Activated naive CD4-positive, alpha-beta T cell treated with anti-CD3 and anti-CD28 coated beads, Interleukin-2, amount 10 ng/mL, durations not matched to agents 7 days and 5 days (primary cell): ENCODE measurements at places on chromosomes 4 and X.

DNA sequence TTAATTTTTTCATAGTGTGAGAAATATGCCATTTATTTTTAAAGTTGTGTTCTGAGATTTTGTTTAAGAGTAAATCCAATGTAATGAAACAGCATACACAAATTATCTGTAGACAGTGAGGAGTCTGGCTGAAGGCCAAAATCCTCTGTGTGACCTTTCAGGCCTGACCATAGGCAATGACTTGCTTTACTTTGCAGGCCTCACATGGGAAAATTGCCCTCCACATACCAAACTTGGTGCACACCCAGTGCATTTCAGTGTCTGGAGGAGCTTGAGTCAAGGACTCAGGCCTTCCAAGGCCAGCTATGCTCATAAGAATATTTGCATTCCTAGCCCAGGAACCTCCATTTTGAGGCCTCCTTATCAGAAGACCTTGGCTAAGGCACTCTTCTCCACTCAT, 430.1 kb downstream of the GABRG1 start:
- no peak for DNase-seq

- DNase-seq: no peak
Measured at GRCh38 chrX:149641835-149642234, 10.2 kb upstream of the TMEM185A start.

GRCh38 chr4:78542373-78542772, 9.2 kb upstream of the ANXA3 start:
- DNase-seq: no peak

- no peak for DNase-seq
Measured at GRCh38 chrX:8254401-8254800, 83.3 kb upstream of the VCX2 start.

DNA sequence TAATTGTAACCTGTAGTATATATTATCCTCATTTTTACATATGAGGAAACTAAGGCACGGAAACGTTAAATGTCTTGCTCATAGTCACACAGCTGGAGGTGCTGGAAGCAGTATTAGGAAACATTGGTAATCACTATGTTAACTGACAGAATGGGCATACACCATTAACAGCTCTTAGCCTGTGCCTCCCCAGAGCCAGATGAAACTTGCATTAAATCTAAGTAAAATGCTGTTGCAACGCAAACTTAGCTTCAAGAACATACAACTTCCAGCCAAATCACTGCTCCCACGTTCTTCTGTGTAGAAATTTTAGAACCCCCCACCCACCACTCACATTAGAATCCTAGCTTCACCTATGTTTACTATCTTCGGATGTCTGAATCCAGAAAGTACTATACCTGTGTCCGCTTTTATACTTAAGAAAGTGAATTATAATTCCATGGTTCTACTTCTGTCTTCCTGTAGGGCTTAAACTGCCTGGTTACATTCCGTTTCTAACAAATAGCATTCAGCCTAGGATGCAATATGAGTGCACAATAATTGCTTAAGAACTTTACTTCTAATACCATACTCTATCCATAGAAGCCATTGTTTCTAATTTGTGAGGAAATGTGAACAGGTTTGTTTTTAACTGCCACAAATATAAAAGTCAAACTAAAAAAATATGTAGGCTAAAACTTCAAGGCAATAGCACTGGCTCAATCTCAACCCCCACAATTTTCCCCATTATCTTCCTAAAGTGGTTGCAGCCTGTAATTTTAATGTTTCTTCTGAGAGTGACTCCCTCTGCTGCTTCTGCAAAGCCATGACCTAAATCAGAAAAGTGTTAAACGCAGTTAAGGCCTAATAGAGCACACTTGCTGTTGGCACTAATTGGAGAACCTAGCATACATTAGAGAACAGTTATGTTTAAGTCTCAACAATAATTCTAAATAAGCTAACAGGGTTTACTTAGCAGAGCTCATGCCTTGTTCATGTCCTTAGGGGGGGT, 4.4 kb downstream of the UNC5C start:
- DNase-seq: no peak

DNA sequence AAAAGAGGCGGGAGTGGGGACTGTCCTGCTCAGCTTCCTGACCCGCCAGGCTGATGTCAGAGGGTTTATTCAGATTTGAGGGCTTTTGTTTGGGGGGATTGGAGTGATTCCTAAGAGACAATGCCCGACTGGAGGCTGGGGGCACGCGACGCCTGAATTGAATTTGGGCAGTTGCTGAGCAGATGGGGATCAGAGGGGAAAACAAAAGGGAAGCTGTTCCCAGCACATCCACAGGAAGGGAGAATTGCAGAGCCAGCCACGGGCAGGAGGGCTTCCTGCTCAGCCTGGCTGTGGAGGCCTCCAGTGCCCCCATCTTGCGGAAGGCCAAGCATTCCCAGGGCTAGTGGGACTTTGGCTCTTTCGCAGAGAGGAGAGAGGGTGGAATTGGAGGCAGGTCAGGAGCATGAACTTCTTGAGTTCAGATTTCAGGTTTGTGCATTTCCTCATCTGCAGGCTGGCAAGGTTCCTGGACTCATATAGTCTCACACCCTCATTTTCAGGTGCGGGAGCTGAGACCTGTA, 162.8 kb downstream of the NHS start:
- DNase-seq: no peak

GRCh38 chr4:83389037-83389720, 54.5 kb upstream of the HPSE start:
- DNase-seq: no peak

DNA sequence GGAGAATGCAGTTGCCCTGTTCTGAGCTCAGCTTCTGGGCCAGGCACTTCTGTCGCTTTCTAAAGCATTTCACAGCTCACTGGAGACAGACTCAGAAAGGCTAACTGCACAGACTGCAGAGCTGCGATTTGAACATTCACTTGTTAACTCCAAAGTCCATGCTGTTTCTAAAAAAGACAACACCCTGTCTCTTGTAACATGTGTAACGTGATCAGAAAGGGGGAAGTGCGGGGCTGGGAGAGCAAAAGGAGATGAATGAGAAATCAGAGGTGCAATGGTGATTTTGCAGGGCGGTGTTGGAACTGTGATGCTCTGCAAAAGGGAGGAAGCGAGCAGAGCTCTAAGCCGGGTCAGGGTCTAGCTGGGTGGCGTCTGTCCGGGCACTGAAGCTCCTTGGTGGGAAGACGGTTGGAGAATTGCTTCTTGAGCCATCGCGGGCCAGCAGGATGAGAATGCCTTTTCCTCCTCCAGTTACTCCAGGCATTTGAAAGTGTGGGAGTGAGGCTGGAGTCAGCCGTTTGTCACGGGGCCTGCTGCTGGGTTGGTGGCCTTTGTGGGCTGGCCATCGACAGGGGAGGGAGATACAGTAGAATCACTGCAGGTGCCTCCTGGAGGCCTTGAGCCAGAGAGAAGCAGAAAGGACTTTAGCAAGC, 20.3 kb downstream of the TBC1D14 start:
- no peak for DNase-seq
